ENCODE measurements at places on chromosomes 7 and 10. TPM values are rescaled to one million over a fixed set of nuclear protein-coding genes. Genes with fewer than 3 reads are reported as not detected.
A peak's percentile ranks its signal among the peaks of the same experiment; 100 is the strongest.

Gene PKD2L1
- not detected for total RNA-seq

Gene ZNF22
- 21.2 TPM for total RNA-seq

Gene HMX3
- total RNA-seq = not detected

- no peaks in the 10 kb centered on the region for H3K36me3 ChIP-seq
- no peak overlapping the region for H3K27ac ChIP-seq
- no peak overlapping the region for H3K4me3 ChIP-seq
- H3K27me3 ChIP-seq = no peaks in the 10 kb centered on the region
- no peaks in the 10 kb centered on the region for H3K4me1 ChIP-seq
Observed at GRCh38 chr7:107726356-107727130, 17.4 kb upstream of the CBLL1 start.

Gene PIK3CG
- 2.0 TPM for total RNA-seq

- no peaks in the 10 kb centered on the region for H3K27me3 ChIP-seq
- no peak overlapping the region for H3K27ac ChIP-seq
Observed at GRCh38 chr10:31683682-31684081, 244.9 kb downstream of the ARHGAP12 start.

- no peaks in the 10 kb centered on the region for H3K27me3 ChIP-seq
- H3K4me1 ChIP-seq = no peaks in the 10 kb centered on the region
- H3K36me3 ChIP-seq = no peaks in the 10 kb centered on the region
- DNase-seq = peak; percentile 81
Observed at GRCh38 chr10:48774416-48775205, 89.9 kb downstream of the WDFY4 start.

DNA sequence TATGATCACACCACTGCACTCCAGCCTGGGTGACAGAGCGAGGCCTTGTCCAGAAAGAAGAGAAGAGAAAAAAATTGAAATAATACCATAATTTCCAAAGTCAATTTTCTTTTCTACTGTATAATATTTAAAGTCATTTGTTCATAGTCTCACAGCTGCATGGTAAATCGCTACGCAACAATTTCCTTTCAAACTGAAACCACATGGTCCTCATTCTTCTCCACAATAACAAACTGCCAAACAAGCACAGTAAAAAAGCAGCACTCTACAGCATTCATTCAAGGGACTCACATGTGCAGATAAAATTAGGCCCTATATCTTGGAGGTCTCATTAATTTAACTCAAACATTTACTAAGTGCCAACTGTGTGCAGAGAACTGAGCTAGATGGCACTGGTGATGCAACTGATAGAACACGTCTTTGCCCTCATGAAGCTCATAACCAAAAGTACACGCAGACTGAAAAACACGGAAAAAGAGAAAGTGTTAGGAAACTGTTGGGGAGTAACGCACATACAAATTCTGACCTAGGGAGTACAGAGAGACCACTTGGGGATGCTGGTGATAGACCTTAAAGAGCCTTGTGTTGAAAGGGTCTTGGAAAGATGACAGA, 68.4 kb upstream of the SRRM3 start:
- no peak for DNase-seq
- no peak overlapping the region for H3K4me3 ChIP-seq
- no peaks in the 10 kb centered on the region for H3K27me3 ChIP-seq
- H3K4me1 ChIP-seq = no peaks in the 10 kb centered on the region
- H3K27ac ChIP-seq = no peak overlapping the region

Gene FGL2
- 294 TPM for total RNA-seq

DNA sequence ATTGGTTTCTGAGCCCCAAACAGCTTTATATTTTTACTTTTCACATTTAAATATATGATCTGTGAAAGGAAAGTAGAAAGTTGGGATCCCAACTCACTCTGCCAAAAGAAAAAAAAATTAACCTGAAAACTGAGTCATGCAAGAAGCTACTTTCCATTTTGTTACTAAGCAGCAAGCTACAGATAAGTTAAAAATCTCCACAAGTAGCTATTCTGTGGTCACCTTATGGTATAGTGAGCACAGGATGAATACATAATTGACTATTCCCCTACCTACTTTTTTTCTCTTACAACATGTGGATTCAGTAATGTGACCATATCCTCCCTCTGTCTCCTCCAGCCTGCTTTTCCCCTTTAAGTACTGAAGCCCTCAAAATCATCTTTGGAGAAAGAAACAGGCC, 30.3 kb upstream of the CREB3L2 start:
- no peak overlapping the region for H3K4me3 ChIP-seq
- no peak overlapping the region for H3K27ac ChIP-seq
- H3K4me1 ChIP-seq = no peaks in the 10 kb centered on the region
- no peaks in the 10 kb centered on the region for H3K36me3 ChIP-seq
- no peaks in the 10 kb centered on the region for H3K27me3 ChIP-seq

GRCh38 chr7:76282344-76283253, 19.9 kb upstream of the HSPB1 start:
- H3K36me3 ChIP-seq = no peaks in the 10 kb centered on the region
- peak overlapping the region; percentile 58 for H3K4me3 ChIP-seq
- DNase-seq = no peak
- no peak overlapping the region for H3K27ac ChIP-seq

DNA sequence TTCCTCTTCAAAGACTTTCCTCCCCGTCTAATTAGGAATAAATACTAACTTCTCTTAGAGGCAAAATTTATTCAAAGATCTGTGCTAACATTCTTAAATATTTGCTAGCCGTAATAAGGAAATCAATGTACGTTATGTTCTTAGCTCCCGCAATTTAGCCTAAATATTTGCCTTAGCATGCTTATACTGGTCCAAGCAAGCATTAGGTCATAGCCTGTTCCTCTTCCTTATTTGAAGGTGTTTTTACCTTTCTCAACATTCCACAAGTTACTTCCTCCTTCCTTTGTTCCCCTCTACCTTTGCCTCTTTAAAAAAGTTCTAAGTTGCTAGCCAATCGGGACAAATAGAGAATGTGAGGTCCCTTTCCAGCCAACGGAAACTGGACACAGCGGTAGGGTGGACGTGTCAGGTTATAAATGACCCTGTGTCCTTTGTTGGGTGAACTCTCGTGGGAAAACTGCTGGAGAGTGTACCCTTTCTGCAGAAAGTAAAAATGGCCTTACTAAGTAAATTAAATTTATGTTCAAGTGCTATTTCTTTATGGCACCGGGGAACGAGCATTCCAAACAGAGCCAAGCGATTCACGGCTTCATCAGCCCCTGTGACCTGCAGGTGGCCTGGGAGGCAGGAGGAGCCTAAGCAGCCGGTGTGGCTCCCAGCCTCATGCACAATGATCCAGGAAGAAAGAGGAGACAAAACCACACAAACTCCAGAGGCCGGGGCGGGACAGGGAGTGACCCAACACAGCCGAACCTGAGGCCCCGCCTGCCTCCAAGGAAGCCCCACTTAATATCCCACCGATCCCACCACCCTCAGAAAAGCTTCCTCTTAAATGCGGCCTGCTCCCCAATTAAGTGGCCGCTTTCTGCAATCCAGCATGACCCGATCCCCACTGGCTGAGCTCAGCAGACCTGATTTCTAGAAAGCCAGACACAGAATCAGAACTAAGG, 67.0 kb downstream of the ZRANB1 start:
- H3K36me3 ChIP-seq = peaks cover 48% of the 10 kb centered on the region
- DNase-seq = no peak
- H3K4me3 ChIP-seq = no peak overlapping the region
- no peaks in the 10 kb centered on the region for H3K27me3 ChIP-seq
- H3K27ac ChIP-seq = no peak overlapping the region
- H3K4me1 ChIP-seq = peaks cover 53% of the 10 kb centered on the region

DNA sequence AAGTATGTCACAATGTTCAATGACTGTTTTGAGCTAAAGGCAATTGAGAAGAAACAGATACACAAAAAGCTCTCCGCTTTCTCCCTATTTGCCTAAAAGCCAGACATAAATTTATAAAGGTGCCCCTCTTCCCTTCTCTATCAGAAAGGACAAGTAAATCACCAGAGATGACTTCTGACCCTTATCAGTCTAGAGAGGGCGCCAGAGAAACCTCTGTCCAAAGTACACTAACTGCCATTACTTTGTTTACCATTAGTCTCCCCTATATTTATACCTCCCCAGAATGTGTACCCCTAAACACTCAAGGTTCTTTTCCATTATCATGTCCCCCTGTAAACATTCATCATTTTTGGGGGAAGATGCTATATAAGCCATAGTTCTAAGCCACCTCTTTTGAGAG, 49.3 kb downstream of the TPK1 start:
- no peaks in the 10 kb centered on the region for H3K27me3 ChIP-seq
- no peaks in the 10 kb centered on the region for H3K36me3 ChIP-seq
- no peak overlapping the region for H3K4me3 ChIP-seq
- H3K27ac ChIP-seq = no peak overlapping the region

Gene RET
- total RNA-seq = 1.7 TPM

- H3K4me1 ChIP-seq = no peaks in the 10 kb centered on the region
- H3K27ac ChIP-seq = no peak overlapping the region
- DNase-seq = no peak
Observed at GRCh38 chr10:36675458-36675880, 449.9 kb upstream of the ANKRD30A start.
